ENCODE measurements at places on chromosomes 12 and 14.
A peak's percentile ranks its signal among the peaks of the same experiment; 100 is the strongest.

DNA sequence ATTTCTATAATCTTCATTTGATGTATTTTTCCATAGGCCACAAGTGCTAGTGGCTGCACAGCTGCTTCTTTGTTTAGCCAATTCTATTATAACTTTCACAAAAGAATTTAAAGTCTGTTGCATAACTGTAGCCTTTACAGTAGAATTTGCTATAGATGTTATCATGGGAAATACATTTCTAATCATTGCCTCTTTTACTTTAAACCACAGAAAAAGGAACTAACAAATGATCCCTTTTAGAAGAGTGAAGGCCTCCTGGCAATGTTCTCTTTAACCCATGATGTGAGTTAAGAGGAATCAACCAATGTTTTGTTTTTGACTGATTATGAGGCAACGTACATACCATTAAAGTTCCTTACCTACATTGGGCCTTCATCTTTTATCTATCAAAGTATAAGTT is 68.8 kb downstream of the RPL10L start:
- no peak for DNase-seq

DNA sequence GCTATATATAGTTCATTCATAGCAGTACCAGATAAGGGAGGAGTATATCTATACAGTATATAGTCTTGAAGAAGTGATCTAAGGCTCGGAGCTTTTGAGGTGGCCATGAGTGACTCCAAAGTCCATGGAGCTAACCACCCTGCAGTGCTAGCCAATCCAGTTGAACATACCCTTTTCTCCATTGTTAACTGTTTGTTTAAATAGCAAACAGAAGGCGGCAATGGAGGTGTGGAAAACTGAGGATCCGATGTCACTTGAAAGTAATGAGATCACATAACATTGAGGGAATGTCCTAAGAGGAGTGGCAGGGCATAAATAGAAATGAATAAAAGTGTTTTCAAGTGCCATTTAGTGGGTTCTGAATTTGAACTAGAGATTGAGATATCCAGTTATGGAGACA is 12.4 kb upstream of the SNAPC1 start:
- DNase-seq: no peak

DNA sequence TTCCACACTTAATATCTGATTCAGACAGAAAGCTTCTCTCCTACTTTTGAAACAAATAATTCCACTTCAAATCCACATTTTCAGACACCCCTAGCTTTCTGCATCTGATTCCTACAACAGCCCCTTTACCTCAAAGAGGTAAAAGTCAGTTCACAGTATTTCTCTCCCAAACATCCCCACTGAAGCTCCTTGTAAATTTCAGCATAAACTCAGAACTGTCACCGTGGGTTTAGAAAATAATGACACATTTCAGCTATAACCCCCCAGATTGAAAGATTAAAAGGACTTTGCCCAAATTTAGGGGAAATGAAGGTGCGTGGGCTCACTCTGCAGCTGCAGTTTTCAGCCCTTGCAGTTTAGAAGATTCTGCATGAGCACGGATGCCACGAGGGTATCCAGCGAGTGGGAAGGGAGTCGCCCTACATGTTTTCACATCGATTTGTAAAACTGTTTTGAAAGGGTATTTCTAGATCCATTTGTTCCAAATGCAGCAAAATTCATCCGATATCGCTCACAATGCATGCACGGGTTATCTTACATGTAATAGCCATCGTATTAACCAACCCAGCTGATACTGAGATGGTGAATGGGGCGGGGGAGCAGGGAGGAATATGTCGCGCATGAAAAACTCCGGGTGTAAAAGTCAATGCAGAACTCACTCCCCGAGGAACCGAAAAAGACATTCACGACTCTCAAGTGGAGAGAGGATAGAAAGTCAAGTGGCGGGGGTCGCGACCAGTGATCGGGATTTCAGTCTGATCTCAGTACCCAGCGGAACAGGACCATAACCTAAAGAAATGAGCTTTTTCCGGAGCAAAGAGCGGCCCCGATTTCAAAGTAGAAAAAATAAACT is 5.0 kb upstream of the CCND2 start:
- DNase-seq: no peak

- DNase-seq: peak; percentile 20
Measured at GRCh38 chr12:91355150-91356006, 172.8 kb upstream of the DCN start.

- no peak for DNase-seq
Measured at GRCh38 chr14:65106316-65106715, 4.0 kb upstream of the MAX start.

GRCh38 chr12:91967590-91967989 is 178.1 kb downstream of the BTG1 start:
- no peak for DNase-seq

DNA sequence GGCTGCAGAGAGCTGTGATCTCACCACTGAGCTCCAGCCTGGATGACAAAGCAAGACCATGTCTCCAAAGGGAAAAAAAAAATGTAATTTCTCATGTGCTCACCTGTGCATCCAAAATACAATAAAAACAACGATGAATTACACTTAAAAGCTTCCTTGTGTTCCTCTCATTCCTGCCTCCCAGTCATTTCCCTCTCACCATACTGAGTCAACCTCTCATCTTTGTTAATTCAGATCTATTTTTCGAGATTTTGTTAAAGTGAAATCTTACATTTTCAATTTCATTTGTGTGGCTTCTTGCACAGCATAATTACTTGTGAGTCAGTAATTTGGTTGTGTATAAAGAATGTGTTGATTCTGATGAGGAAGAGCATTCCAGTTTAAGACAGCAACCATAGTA is 1203.2 kb downstream of the TMEM121 start:
- no peak for DNase-seq

GRCh38 chr14:51160871-51161270 is 66.0 kb upstream of the TRIM9 start:
- no peak for DNase-seq

DNA sequence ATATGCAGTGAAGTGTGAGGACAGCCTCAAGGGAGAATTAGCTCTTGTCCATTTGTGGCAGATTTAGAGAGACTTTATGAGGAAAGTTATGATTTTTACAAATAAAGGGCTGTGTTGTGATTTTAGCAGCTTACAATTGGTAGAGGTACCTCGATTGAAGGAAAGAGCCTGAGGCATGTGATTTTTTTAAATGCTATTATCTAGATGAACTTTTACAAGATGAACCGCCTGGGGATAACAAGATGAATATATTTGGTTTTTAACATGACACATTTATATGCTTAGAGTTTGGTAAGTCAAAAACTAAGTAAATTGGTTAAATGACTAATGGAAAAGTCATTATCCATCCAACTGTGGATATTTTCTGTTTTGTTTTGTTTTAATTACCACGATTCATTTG is 52.6 kb downstream of the AEBP2 start:
- DNase-seq: no peak

- DNase-seq: no peak
Measured at GRCh38 chr12:115158816-115159215, 474.8 kb upstream of the TBX3 start.

GRCh38 chr12:75970310-75970709 is 61.3 kb downstream of the PHLDA1 start:
- DNase-seq: no peak

DNA sequence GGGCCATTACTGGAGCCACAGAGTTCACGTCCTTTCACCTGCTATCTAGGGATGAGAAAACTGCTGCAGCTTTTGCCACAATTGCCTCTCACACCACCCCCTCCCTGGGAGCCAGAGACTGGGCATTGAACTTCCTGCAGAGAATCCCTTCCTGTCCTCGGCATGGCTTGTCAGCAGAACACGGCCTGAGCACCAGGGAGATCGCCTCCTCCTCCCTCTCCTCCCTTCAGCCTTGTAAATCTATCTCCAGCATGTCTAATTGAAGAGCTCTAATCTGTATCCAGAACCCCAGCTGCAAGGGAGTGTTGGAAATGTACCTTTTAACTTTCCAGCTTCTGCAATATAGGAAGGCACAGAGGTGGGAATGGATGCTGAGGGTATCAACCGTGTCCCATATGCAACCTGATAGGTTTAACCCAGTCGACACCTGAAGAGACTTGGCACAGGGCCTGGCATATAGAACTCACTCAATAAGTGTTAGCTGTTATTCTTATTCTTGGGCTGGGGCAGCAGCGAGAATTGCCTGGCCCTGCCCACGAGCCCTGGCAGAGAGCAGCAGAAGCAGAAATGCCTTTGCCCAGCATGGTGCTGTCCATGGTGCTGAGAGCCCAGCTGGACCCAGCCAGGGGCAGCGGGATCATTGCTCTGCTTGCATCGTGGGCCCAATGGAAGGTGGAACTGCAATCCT is 26.8 kb downstream of the TMEM63C start:
- DNase-seq: peak; percentile 89

- DNase-seq: no peak
Measured at GRCh38 chr12:131355361-131356245, 355.3 kb upstream of the SFSWAP start.

- DNase-seq: peak; percentile 26
Measured at GRCh38 chr12:94149119-94149780, 873 bp downstream of the PLXNC1 start.

- no peak for DNase-seq
Measured at GRCh38 chr14:100317912-100318808, 5.0 kb upstream of the SLC25A47 start.

DNA sequence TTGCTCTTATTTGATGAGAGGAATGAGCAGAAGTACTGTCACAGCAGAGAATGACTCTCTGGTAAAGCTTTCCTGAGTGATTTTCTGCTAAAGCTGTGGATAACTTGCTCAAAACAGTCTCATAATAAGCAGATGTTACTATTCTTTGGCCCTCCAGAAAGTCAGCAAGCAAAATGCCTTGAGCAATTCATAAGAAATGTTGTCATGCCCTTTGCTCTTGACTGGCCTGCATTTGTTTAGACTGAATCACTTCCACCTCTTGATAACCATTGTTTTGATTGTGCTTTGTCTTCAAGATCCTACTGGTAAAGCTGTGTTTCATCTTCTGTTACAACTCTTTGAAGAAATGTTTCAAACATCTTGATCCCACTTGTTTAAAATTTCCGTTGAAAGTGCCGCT is 457.9 kb upstream of the FOXG1 start:
- DNase-seq: no peak

Data from posterior cingulate gyrus (tissue), 11 donors.